Posterior cingulate gyrus (tissue), 11 donors: ENCODE measurements at places on chromosomes 2 and 18.

- no peak for DNase-seq
These were observed 31.7 kb downstream of the NGEF start for GRCh38 chr2:232981356-232981755.

- no peak for DNase-seq
These were observed 353.7 kb upstream of the ZNF521 start for GRCh38 chr18:25705650-25706049.

DNA sequence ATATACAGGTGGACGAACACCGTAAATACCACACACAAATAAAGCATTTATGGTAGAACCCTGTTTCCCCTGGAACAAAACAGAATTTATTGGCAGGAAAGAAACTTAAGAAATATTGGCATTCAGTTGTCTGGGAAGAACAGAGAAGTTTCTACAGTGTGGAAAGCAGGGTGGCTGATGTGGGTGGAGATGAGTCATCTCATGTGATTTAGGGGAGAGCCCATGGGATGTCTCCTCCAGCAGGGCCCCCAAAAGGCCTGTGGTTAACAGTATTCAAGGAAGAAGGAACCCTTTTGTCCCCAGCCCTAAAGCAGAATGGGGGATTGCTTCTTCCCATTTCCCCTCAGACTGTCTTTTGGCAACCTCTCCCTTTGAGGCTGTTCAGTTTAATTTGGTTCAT, 24.2 kb downstream of the SIX3 start:
- no peak for DNase-seq

GRCh38 chr2:8282858-8283252, 399.0 kb upstream of the ID2 start:
- peak; percentile 30 for DNase-seq

DNA sequence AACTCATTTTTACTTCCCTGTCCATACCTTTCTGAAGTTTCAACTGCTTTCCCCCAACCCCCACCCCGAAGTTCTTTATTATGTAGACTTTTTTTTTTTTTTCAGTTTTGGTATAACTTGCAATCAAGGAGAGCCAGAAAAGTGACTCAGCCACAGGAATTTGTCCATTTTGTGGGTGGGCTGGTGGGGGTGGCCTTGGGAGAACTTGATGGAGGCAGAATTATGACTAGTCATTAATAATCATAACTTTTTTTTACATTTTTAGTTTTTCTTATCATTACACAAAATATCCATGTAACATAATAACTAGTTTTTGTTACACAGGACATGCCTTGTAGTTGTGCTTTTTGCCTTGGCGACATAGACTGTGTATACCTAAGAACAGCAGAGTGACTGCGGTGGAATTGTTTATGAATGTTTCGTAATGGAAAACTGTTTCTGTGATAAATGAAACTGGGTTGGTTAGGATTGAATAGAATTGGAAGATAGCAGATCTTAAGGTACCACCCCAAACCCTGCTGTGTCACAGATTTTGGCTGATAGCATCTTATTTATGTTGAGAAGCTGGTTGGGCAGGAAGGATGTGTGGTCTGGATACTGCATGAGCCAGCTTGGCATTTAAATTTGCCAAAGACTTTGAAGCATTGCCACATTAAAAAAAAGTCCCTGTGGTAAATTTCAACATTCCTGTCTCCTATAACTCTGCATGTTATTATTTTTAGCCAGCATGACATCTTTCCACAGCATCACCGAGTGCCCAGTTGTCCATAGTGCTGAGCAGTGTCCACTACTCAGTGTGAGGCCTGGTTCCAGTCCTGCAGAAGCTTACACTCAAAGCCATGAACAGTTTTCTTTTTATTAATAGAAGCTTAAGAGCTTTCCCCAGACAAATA, 30.7 kb downstream of the LYPD6B start:
- no peak for DNase-seq

- no peak for DNase-seq
These were observed 190.9 kb upstream of the FOSL2 start for GRCh38 chr2:28201671-28202180.

GRCh38 chr2:130370490-130370889, 14.6 kb downstream of the PTPN18 start:
- DNase-seq: no peak

DNA sequence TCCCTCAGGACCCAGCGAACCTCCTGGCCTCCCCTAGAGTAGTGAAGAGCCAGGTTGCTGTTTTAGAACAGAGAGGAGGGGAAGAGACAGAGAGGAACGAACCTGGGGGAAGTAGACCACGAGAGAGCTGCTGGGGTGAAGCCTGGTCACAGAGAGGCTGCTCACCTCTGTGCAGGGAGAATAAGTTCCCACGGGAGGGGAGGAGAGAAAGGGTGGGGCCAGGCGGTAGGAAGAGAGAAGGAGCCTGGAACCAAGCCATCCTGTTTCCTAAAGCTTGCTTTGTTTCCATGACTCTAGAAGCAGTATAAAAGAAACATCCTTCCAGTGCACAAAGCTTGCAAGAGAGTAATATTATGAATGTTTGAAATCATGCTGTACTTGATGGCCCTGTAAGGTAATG, 147.9 kb downstream of the MYT1L start:
- DNase-seq: no peak

DNA sequence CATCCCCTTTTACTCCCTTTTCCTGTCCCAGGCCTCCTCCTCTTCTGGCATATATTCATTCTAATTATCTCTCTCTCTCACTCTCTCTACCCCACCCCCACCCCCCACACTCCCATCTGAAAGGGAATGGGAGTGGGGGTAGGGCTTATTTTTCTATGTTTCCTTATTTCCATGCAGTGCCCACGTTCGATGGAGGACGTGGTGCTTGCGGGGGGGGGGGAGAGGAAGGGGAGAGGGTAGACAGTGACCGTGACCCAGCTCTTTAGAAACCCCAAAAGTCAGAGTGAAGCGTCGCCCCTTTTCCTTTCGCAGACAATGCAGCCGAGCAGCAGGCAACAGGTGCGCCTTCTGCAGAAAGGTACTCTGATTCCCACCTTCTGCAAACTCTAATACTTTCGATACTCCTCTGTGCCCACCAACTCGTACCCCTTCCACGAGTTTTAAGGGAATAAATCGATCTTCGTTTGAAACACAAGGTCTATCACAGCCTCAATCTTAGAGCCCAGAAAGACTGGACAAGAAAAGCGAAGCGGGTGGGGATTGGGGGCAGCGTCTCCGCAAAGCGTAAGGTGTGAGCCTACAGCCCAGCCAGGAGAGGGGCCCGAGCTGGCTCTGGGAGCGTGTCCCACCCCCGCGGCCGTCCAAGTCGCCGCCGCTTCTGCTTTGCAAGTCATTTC, 891 bp upstream of the NR4A2 start:
- DNase-seq: no peak

- no peak for DNase-seq
These were observed 14.4 kb upstream of the VRK2 start for GRCh38 chr2:58032016-58032763.

DNA sequence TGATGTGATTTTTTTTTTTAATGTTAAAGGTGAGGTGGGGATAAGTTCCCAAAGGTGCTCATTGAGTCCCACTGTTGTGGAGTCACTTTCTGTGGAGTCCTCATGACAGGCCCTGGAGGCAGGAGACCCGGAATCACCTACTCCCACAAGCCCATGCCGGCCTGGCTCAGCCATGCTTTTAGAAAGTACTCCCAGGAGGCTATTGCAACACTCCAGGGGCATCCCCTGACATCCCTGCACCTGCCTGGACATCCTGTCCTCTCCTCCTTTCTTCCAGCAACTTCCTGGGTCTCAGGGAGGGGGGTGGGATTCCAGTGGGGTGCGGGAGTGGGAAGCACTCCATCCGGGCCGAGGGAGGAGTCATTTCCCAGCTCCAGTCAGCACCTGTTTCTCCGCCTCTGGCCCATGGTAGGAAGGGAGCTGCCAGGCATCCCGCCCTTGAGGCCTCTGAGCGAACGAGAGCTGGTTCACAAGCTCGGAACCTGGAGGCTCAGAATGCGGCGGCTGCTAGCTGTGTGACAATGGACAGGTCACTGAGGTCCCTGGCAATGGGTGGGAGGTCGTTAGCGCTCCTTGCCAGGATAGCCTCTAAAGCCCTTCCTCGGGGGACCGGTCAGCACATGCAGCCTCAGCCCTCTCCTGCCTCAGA, 163.9 kb upstream of the ID2 start:
- peak; percentile 35 for DNase-seq

- DNase-seq: no peak
These were observed 65.8 kb downstream of the KCTD1 start for GRCh38 chr18:26482569-26482968.
